IPS-NIHi11 (cell line): ENCODE measurements at places on chromosomes 6 and 20.

- DNase-seq, result peak; percentile 62
These were observed 142.3 kb upstream of the SLC22A16 start for GRCh38 chr6:110618591-110619267.

DNA sequence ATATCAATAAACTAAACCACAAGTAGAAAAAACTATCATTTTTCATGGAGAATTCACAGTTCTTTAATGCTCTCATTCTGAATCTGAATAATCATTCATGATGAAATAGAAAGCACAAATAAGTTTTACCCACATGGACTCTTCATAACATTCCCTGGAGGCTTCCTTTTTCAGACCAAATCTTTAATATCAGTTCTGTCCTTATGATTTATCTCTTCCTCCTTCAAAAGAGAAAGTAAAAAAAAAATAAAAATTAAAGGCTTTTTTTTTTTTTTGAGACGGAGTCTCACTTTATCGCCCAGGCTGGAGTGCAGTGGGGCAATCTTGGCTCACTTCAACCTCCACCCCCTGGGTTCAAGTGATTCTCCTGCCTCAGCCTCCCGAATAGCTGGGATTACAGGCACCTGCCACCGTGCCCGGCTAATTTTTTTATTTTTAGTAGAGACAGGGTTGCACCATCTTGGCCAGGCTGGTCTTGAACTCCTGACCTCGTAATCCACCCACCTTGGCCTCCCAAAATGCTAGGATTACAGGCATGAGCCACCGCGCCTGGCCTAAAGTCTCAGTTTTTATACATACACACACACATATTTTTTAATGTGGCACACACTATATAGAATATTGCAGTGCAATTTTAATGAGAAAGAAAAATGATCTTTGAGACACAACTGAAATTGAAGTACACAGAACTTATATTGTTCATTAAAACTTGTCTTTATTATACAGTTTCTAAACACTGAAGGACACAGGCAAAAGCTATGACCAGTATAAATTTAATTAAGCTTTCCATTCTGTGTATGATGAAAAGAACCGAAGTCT, 31.9 kb upstream of the ZNF217 start:
- DNase-seq, result no peak

DNA sequence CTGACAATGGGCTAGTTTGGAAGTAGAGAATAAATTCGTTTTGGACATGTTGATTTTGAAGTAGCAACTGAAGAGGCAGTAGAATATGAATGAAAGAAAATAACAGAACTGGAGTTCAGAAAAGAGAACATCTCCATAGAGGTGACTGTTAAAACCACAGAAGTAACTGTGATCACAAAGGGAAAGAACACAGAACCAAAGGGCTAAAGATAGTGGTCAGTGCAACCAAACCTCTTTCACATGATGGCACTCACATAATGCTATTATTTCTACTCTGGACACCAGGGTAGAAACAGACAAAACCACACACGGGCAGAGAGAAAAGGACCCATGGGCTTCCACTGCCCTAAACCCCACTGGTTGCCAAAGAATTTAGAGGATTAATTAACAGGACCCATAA, 58.5 kb downstream of the CDK19 start:
- DNase-seq, result no peak

GRCh38 chr20:62331347-62331746, 28.6 kb downstream of the ADRM1 start:
- no peak for DNase-seq

DNA sequence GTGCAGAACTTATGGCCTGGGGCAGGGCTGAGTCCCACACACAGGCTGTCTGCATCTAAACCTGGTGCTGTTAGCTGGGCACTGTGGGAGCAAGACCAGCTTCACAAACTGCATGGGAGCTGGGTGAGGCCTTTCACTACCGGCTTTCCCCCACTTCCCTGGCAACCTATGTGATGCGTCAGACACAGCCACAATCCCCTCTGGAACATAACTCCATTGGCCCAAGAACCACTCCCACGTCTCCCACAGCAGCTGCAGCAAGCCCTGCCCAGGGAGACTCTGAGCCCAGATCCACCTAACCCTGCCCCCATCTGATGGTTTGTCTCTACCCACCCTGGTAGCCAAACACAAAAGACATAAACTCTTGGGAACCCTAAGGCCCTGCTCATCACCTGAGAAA, 9.3 kb downstream of the WDR27 start:
- no peak for DNase-seq

DNA sequence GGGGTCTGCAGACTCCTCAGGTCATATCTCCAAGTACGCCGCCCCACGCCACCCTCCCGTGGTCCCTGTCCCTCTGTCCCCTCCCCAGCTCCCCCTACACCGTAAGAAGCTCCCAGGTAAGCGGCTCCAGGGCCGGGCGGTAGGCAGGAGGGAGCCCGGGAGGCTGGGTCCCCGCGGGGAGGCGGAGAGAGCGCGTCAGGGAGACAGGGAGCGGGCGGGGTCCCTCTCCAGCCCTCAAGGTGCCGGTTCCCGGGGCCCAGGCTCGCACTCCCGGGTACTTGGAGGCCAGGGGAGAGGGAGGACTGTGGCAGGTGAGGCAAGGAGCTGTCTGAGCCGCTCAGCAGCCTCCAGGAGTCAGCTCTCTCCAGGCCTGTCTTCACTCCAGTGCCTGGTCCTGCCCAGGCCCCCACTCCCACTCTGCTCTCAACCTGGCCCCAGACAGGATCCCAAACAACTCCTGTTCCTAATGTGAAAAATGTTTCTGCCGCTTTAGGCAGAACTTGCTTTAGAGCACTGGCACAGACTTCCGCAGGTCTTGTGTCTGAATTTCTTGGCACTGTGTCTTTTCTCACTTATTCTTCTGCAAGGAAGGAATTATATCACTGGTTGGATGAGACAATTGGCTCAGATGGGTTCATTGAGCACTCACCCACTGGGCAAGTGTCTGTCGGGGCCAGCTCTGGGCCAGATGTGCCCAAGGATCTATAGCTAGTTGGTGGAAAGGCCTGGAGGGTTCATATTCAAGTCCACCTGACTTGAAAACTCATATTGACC, 36.6 kb downstream of the HLA-G start:
- DNase-seq, result peak; percentile 60

DNA sequence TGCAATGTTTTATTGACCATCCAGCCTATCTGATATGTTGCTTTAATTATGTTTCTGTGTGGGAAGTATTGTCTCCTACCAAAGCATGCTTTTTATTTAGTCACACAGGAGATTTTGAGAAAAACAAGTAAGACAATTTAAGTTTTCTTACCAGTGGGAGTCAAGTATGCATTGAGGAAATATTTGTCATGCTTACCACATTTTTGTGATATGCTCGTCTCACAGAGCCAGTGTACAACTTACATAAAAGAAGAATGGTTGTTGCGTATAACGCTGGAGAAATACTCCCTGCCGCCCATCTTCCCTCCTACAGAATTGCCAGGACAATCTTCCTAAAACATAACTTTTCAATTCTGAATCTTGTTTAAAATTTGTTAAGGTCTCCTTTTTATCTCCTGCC, 37.1 kb upstream of the FILIP1 start:
- no peak for DNase-seq

DNA sequence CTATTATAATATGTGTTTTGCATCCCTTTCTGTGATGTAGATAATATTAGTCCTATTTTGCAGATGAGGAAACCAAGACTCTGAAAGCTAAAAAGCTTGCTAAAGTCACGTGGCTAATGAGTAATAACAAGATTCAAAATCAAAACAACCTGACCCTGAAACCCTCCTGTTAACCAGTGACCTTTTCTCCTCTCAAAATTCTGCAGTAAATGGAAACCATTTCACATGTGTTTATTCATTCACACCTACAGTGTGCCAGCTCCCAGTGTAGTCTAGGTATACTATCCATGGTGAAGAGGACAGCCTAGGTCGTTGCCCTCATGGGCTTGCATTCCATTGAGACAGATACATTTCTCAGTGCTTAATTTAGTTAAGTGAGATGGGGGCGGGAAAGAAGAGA, 30.6 kb upstream of the PHACTR2 start:
- DNase-seq, result no peak

DNA sequence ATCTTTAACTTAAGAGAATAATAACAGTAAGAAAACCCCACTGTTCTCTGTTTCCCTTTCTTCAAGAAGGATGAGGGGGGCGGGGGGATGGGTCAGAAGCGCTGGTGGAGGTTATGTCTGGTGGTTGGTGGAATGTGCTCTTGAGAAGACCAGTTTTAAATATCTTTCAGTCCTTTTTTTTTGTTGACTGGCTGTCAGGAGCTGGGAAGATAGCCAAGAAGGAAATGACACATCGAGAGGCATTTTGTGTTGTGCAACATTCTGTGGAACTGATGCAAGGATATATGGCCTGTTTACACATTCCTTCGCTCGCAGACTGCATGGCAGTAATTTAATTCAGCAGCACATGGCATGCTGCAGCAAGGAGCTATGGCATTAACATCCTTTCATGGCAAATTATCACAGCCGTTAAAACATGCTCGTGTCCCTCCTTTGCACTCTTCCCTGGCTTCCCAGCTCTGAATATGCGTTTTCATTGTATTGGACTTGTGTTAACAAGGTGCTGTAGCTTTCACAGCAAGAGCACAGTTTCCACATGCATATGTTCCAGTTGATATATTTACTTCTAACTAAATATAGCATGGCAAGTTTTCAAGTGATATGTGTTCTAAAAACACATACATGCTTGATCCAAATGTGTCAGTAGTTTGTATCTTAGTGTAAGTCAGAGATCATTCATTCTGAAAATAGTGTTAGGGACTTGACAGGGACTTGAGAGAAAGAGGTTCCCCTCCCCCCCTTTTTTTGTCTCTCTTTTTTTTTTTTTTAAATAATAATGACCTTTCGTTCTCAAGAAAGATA, 68.2 kb upstream of the SUPT3H start:
- DNase-seq, result peak; percentile 55

- no peak for DNase-seq
These were observed 18.9 kb downstream of the PREP start for GRCh38 chr6:105384004-105384403.

GRCh38 chr20:37123441-37123840, 27.6 kb upstream of the RBL1 start:
- DNase-seq, result no peak

- DNase-seq, result no peak
These were observed 536.8 kb downstream of the EYS start for GRCh38 chr6:65170273-65170672.

DNA sequence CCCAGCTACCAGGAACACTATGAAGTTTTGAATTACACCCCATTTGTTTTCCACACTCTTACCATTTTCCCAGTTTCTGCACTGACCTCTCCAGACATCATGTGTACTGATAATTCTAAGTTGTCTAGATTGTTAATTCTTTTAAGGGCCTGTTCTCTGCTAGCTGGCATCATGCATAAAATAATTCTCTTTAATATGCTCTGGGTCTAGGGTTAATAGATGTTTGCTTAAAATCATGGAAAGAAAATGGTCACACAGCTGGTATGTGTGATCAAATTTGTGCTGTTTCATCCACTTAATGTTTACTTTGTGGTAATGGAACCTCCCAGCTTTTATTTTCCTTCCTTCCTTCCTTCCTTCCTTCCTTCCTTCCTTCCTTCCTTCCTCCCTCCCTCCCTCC, 49.1 kb downstream of the HFE start:
- DNase-seq, result no peak

DNA sequence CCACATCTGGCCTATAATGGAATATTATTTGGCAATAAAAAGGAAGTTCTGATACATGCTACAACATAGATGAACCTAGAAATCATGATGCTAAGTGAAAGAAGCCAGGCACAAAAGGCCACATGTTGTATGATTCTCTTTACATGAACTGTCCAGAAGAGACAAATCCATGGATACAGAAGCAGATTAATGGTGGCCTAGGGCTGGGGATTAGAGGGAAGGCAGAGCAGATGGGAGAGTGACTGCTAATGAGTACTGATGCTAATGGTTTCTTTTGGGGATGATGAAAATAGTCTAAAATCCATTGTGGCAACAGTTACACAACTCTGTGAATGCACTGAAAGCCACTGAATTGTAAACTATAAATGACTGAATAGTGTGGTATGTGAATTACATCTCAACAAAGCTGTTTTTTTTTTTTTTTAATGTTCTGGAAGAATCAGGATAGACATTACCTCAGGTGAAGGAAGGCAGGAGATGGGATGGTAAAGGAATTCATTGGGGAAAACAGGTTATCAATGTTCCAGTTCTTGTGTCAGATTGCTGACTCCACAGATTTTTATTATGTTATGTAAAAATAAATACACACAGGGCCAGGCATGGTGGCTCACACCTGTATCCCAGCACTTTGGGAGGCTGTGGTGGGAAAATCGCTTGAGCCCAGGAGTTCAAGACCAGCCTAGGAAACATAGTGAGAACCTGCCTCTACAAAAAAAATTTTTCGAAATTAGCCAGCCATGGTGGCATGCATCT, 8.9 kb upstream of the SOX12 start:
- DNase-seq, result no peak

DNA sequence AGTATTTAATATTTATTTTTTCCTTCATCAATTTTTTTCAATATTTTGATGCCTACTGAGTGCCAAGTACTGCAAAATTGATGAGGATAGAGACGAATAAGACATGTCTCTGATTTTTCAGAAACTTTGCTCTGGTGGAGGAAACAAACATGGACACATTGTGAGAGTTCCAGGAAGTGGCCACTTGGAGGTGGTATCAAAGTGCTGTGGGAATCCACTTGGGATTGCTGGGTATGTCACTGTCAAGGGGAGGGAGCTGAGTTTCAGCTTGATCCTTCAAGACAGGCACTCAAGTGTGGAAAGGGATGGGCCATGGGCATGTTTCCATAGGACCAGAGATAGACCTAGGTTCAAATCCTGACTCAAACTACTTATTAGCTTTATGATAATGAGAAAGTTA, 24.5 kb upstream of the ABCC10 start:
- no peak for DNase-seq

GRCh38 chr6:128057946-128058345, 157.1 kb upstream of the THEMIS start:
- DNase-seq, result no peak

GRCh38 chr6:6694825-6695624, 106.5 kb downstream of the LY86 start:
- DNase-seq, result no peak
